H54 (cell line): ENCODE measurements at places on chromosomes 2 and 18.

- no peak for DNase-seq
Measured at GRCh38 chr2:54008439-54008838, 37.6 kb upstream of the PSME4 start.

- peak; percentile 38 for DNase-seq
Measured at GRCh38 chr18:13159579-13159978, 59.0 kb upstream of the LDLRAD4 start.

DNA sequence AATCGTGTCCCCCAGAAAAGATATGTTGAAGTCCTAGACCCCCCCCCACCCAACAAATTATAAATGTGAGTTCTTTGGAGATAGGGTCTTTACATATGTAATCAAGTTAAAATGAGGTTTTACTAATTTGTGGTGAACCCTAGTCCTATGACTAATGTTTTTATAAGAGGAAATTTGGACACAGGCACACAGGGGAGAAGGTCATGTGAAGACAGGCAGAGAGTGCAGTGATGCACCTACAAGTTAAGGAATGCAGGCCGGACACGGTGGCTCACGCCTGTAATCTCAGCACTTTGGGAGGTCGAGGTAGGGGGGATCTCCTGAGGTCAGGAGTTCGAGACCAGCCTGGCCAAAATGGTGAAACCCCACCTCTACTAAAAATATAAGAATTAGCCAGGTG lies 5.8 kb upstream of the PMAIP1 start:
- DNase-seq = no peak

- peak; percentile 58 for DNase-seq
Measured at GRCh38 chr2:159030674-159031380, 62.4 kb downstream of the TANC1 start.

DNA sequence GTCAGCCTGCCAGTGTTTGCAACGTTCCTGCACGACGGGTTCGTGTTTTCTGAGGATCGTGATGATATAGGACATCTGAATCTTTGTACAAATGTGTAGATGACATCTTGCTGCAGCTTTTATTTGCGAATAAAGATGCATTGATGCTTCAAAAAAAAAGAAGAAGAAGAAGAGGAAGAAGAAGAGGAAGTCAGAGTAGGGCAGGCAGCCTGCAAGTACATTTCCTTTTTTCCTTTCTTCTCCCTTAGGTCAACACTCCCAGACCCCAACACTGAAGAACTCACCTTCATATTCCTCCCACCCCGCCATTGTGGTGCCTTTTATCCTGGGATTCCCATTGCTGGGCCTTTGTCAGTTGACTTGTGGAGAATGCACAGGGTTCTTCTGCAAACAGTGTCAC lies 91.5 kb downstream of the FHOD3 start:
- no peak for DNase-seq
